Smooth muscle cell of the pulmonary artery (primary cell): ENCODE measurements at places on chromosomes 12 and 14. TPM values are rescaled to one million over a fixed set of nuclear protein-coding genes. Genes with fewer than 3 reads are reported as not detected.

KCNK10 gene
- not detected in 2 replicates for total RNA-seq

SFSWAP gene
- total RNA-seq, result 16.6 and 21.4 TPM in 2 replicates

ARHGAP9 gene
- 0.07 and 0.33 TPM in 2 replicates for total RNA-seq

LBHD2 gene
- not detected in 2 replicates for total RNA-seq

HOXC12 gene
- not detected in 2 replicates for total RNA-seq

PTGER2 gene
- total RNA-seq, result 3.8 and 8.2 TPM in 2 replicates

ITGA7 gene
- 77.4 and 184 TPM in 2 replicates for total RNA-seq

LRP1-AS gene
- total RNA-seq, result 0.20 TPM in 1 of 2 replicates, not detected in the other

RTL1 gene
- total RNA-seq, result not detected in 2 replicates

COX8C gene
- total RNA-seq, result not detected in 2 replicates

RBP5 gene
- total RNA-seq, result not detected in 2 replicates

CLEC14A gene
- total RNA-seq, result 0.33 and 0.69 TPM in 2 replicates

SYCP3 gene
- total RNA-seq, result 0.07 and 0.33 TPM in 2 replicates

DNAL1 gene
- total RNA-seq, result 8.4 and 11.0 TPM in 2 replicates

KLRK1 gene
- total RNA-seq, result not detected in 2 replicates

CCDC88C gene
- 0.10 and 0.26 TPM in 2 replicates for total RNA-seq

TAS2R19 gene
- total RNA-seq, result 5.1 and 9.1 TPM in 2 replicates

ANO6 gene
- 92.4 and 93.6 TPM in 2 replicates for total RNA-seq

MYL6 gene
- 850 and 1,190 TPM in 2 replicates for total RNA-seq
